ENCODE measurements at places on chromosomes 2 and 18. TPM values are rescaled to one million over a fixed set of nuclear protein-coding genes. Genes with fewer than 3 reads are reported as not detected.

PRKAG3 gene
- not detected for total RNA-seq

UGT1A10 gene
- not detected for total RNA-seq

CHMP3 gene
- 129 TPM for total RNA-seq

CDH20 gene
- not detected for total RNA-seq

CTLA4 gene
- 0.08 TPM for total RNA-seq

Measured in Panc1 (cell line).